Activated T-cell treated with anti-CD3 and anti-CD28 coated beads for 4 hours (primary cell): ENCODE measurements at places on chromosomes 1 and 21.

DNA sequence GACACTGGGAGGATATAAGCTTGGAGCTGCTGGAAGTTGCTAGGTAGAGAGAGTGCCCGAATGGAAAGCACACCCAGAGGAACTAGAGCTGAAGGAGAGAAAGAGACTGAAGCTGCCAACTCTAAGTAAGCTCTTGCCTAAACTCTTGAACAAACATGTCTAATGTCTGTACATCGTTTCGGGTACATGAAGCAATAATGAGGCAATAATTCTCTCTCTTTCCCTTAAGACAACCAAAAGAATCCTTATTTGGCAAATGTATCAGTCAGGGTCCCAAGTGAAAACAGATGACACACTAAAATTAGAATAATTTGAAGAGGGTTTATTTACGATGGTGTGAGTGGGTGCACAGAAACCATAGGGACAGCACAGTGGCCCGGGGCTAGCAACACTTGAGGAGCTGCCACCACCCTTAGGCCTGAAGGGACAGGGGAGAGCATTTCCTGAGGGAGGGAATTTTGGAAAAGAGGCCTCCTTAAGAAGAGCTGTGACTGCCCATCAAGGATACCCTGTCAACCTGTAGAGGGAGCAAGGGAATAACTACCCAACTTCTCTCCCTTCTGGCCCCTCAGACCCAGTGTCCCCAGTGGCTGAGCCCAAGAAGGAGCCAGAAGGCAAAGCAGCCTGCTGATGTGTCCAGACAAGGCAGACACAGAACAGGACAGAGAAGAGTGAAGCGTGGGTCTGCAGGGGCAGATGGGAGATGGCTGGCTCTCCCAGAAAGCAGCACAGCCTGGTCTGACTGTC lies 36.1 kb upstream of the KHDRBS1 start:
- DNase-seq: no peak

DNA sequence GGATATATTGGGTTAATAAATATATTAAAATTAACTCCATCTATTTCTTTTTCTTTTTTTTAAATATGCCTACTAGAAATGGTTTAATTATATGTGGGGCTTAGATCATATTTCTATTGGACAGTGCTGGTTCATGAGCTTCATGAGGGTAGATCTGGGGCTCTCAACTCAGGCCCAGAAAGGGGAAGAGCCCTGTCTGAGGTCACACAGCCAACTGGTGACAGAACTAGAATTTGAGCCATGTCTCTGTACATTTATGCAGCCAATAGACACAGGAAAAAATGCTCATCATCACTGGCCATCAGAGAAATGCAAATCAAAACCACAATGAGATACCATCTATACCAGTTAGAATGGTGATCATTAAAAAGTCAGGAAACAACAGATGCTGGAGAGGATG lies 5.1 kb upstream of the EPHB2 start:
- DNase-seq: no peak

DNA sequence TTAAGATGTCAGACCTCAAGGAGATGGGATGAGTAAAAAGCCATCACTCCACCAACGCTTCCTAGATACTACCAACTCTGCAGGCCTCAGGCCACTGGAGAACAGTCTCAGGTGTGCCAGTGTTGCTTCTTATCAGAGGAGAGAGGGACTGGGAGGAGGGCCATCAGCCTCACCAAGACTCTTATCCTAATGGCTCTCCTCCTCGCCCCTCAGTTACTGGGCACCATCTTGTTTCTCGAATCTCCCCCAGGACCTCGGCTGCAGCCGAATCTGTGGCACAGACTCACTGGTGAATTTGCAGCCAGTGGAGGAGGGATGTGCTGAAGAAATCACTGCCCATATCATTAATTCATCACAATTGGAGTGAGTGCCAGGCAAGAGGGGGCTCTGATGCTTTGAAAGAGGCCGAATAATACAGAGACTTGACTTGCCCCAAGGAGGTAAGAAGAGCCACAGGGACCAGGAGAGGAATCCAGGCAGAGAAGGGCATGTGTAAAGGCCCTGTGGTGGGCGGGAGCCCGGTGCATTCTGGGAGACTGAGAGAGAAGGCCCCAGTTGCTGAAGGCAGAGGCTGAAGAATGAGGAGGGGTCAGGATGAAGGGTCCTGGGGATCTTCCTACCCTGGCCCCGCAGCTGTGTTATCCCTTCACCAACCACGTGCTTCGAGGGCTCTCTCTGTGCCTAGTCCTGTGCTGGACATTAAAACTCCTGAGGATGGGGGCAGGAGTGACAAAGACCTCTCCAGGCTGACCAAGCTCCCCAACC lies 129.8 kb downstream of the PTPRU start:
- no peak for DNase-seq

GRCh38 chr1:3027611-3028371 lies 6.5 kb downstream of the ACTRT2 start:
- no peak for DNase-seq

DNA sequence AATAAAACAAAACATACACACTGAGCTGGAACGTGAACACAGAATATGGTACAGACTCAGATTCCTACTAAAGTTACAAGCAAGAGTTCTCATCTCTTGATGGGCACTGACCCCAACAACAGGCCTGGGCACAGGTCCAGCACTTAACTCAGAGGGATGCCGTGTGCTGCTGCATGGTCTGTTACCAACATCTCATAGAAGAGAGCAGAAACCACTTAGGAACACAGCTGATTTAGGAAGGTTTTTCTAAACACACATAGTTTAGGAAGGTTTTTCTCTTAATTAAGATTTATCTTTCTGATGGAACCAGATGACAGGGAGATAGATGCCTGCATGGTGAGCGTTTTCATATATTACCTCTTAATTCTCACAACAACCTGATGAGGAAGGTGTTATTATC lies 1.5 kb downstream of the GCLM start:
- no peak for DNase-seq

DNA sequence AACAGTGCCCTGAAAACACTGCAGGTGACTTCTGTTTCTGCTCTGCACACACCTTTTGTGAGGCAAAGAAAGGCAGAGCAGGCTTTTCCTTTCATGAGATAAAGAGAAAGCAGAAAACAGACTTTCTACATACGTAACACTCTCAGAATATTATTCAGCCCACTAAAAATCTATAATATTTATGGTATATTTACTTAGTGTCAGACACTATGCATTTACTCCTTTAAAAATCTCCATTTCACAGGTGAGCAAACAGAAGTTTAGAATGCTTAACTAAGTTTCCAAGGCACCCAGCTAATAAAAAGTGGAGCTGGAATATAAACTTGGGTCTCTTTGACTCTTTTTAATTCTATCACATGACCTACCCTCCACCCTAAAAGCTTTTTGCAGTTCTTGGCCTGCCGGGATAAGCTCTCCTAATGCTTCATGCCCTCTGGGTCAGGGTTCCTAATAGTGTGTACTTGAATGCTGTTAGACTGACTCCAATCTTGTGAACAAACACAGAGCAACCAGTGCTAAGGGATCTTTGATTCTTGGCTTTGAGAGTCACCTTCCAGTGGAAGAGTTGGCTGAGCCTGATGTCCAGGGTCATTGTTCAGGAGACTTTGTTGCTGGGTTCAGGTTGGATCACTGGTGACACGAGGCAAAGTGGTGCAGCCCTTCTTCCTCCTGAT lies 27.2 kb downstream of the PROK1 start:
- DNase-seq: no peak
